ENCODE measurements at places on chromosomes 7 and 10.

- H3K4me3 ChIP-seq = no peak overlapping the region
- H3K27ac ChIP-seq = no peak overlapping the region
- H3K27me3 ChIP-seq = no peaks in the 10 kb centered on the region
Measured at GRCh38 chr7:135285547-135286233, 52.1 kb downstream of the STRA8 start.

GRCh38 chr10:125638555-125638954, 44.4 kb downstream of the TEX36 start:
- H3K27ac ChIP-seq = no peak overlapping the region
- no peak overlapping the region for H3K4me3 ChIP-seq
- H3K4me1 ChIP-seq = no peaks in the 10 kb centered on the region
- DNase-seq = no peak
- H3K36me3 ChIP-seq = no peaks in the 10 kb centered on the region

DNA sequence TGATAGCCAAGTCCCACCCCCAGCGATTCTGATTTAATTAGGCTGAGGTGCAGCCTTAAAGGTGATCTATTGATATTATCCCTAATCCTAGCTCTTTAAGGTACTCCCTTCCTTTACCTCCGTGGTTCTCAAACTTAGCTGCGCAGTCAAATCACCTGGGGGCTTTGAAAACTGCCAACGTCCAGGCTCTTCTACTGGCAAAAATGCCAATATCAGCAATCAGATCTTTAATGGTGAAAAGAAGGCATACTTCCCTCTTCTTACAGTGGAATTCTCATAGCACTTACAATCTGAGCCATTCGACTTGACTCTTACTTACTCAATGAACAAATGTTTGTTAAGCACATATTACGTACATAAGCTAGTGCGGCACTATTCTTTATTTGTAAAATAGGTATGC, 704 bp upstream of the SLC35B4 start:
- no peaks in the 10 kb centered on the region for H3K36me3 ChIP-seq
- H3K27me3 ChIP-seq = peaks cover 3% of the 10 kb centered on the region
- no peak for DNase-seq
- peaks cover 15% of the 10 kb centered on the region for H3K4me1 ChIP-seq

DNA sequence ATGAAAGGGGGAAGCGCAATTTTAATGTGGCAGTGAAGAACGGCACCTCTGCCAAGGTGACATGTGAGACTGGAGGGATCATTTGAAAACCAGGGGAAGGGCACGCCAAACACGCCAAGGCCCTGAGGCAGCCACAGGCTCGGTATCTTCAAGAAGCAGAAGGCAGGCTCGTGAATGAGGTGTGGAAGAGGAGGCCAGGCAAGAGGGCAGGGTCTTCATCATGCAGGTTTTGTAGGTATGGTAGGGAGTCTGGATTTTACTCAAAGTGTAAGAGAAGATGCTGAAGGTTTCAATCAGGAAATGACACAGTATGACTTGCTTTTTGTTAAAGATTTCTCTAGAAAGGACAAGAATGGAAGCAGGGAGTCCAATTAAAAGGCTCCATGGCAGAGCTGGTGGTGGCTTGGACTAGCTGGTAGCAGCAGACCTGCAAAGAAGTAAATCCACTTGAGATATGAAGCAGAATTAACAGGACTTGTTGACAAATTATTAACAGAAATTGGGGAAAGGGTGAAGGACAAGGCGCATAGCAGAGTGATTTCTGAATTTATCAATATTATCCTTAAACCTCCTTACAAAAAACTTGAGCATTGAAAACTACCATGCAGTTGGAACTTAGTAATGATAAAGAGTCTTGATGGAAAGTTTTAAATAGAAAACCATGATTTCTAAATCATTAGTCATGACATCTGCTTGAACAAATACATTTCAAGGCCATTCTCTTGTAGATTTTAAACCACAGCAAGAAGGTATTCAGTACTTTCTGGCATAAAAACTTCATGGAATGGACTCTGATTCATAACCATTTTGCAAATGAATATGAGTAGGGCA, 70.4 kb downstream of the COA1 start:
- no peaks in the 10 kb centered on the region for H3K27me3 ChIP-seq
- peaks cover 33% of the 10 kb centered on the region for H3K4me1 ChIP-seq
- no peaks in the 10 kb centered on the region for H3K36me3 ChIP-seq
- peak overlapping the region; percentile 14 for H3K27ac ChIP-seq

- DNase-seq = no peak
- H3K4me1 ChIP-seq = peaks cover 54% of the 10 kb centered on the region
Measured at GRCh38 chr7:131010029-131010716, 276.2 kb upstream of the KLF14 start.
